ENCODE measurements at places on chromosomes 12 and 14.

DNA sequence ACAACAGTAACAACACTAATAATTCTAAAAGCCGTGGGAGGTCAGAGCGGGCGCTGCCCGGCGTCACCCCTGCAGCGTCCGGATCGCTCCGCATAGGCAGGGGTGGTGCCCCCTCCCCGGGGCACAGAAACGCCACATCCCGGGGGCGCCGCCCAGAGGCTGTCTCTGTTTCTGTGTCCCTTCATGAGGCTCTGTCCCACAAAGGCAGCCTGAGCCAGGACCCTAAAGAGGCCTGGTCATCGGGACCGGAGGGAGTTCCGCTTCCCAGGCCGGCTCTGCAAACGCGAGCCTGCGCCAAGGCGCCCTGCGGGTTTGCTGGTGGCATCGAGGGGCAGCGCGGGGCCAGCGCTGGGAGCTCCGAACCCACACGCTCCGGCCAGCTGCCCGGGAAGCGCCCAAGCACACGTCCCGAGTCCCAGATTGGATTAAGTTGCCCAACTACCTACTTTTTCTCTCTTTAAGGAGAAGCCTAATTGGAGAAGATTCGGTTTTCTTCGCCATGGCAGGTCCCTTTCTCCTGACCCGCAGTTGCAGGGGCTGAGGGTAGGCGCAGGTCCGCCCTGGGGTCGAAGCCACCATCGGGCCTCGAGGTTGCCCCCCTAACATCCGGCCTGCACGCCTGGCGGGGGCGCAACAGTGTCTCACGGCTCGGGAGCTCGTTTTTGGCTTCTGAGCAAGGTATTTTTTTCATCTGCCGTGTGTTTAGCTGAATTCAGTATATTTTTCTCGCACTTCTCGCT is 421.7 kb downstream of the VRK1 start:
- DNase-seq: no peak

GRCh38 chr14:69880893-69881292 is 1.7 kb downstream of the SMOC1 start:
- no peak for DNase-seq

- no peak for DNase-seq
Observed at GRCh38 chr12:89621521-89621920, 87.1 kb downstream of the ATP2B1 start.

- DNase-seq: no peak
Observed at GRCh38 chr12:11651785-11652184, 2.3 kb downstream of the ETV6 start.

- DNase-seq: no peak
Observed at GRCh38 chr12:26555139-26555538, 277.9 kb downstream of the ITPR2 start.

DNA sequence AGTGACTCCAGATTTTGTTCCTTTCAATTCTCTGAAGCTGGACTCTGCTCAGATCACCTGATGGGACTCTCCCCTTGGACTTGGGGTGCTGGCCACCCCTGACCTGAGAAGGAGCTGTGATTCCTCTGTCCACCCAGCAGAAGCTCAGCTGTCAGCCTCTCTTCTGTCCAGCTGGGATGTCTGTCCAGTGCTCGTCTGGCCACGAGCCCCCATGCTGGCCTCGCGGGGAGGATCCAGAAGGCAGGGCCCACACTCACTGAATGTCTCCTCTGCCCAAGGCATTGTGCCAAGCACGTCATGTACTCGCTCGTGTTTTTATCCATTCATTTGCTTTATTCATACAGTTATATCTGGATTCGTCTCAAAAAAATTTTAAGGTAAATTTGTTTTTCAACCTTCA is 14.2 kb upstream of the SLC24A4 start:
- no peak for DNase-seq

- no peak for DNase-seq
Observed at GRCh38 chr12:93180566-93180965, 197.2 kb upstream of the NUDT4 start.

DNA sequence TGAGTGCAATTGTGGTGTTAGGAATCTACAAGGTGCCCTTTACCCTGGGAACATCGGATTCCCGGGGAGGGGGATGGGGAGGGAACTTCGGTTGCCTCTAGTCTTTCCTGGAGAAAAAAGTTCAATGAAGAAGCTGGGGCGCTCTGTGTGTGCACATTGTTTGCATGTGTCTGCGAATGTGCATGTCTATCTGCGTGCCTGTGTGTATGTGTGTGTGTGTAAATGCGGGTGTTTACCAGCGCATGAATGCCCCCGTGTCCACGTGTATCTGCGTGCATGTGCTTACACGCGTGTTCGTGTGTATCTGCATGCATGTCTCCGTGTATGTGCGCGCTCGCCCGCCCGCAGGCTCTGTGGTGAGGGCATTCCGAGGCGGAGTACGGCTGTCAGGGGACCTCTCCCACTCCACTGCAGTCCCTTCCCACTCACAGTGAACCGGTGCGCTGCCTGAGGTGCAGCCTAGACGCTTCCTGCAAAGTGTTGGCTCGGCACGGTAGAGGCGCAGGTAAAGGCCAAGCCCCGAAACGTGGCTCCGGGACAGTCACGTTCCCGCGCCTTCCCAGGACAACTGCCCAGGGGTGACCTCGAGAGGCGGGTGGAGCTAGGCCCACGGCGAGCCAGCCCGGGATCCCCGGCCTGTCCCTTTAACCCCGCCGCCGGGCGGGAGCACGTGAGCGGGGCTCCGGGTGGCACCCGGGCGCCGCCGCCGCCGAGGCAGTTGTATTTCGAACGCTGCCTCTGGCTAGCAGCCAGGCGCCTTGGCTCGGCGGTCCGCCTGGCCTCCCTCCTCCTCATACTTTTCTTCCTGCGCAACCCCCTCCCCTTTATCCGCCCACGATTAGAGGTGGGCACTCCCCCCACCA is 539 bp upstream of the HMGA2 start:
- no peak for DNase-seq

- DNase-seq: no peak
Observed at GRCh38 chr12:62714774-62715721, 219.9 kb downstream of the PPM1H start.

- no peak for DNase-seq
Observed at GRCh38 chr14:80269353-80269925, 58.1 kb upstream of the DIO2 start.
